ENCODE measurements at places on chromosomes 6 and 20.

DNA sequence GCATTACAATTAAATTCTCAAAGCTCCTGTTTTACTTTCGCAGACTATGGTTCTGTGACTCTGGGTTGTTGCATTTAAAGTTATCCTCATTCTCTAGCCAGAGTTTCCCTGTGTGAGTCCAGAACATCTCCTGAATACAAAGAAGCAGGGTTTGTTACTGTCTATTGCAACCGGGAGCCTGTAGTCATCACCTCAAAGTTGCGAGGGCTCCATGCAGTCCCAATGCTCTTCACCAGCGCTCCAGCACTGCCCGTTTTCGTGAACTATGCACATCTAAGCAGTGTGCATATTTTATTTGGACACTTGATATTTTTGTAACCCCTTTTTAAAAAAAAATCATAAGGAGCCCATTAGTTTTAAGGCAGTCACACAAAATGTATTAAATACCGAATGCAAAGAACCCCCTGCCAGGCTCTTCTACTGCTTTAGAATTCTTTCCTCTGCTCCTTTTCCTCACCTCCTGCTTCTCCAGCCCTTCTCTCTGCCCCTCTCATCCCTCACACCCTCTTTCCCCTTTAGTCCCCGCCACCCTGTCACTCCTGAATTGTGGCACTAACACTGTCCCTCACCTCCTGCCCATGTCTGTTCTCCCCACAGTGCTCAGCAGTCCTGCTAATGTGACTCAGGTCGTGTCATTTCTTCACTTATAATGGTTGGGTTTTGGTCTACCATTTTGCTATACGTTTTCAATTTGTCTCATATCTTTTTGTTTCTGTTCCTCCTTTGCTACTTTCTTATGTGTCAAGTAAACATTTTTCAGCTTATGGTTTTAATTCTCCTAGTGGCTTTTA, 1.1 kb upstream of the HLA-C start:
- DNase-seq: no peak

DNA sequence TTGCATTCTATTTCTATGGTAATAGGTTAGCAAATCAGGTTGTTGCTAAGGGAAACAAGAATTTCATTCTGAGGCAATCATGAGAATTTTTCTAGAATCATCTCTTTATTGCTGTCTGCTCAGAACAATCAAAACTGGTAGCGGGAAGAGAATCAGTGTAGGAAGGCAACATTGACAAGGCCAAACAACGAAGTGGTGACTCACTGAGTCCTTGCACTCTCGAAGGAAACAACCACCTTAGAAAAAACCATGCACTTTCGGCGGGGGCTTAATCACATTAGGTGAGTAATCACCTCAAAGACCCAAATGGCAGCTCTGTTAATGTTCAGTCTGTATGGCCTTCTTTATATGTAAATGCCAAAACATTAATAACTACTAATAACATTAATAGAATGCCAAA, 78.8 kb upstream of the MAP7 start:
- DNase-seq: no peak

GRCh38 chr6:112116221-112116620, 28.8 kb downstream of the FAM229B start:
- DNase-seq: no peak

DNA sequence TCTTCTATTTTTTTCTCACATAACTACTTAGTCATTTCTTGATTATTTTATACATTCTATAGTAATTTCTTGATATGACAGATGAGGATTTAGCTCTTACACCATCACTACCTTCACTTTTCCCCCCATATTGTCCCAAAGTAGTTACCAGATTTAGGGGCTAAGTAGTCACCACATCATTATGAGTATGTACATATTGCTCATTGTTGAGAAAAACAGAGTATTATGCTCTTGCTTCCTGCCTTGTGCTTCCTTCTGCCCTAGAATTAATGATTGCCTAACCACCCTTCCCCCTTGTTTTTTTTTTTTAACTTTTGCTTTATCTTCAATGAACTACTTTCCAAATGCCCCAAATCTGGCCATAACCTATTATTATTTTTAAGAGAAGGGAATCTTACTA, 6.8 kb upstream of the HLA-B start:
- DNase-seq: no peak

GRCh38 chr6:143329323-143329722, 121.2 kb downstream of the ADAT2 start:
- no peak for DNase-seq

GRCh38 chr20:63234693-63235398, 859 bp upstream of the BIRC7 start:
- no peak for DNase-seq

- peak; percentile 22 for DNase-seq
These were observed 40.3 kb upstream of the AHI1 start for GRCh38 chr6:135537741-135538301.

DNA sequence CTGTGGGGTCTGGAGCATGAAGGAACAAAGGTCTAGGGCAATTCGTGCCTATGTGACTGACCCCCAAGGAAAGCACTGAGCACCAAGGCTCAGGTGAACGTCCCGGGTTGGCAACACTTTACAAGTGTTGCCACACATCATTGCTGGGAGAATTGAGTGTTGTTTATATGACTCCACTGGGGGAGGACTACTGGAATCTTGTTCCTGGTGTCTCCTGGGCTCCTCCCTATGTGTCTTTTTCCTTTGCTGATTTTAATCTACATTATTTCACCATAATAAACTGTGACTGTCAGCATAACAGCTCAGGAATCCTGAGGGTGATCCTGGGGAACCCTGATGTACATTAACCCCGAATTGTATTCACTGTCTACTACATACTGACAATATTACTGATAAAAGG, 207.7 kb upstream of the BMP2 start:
- DNase-seq: no peak

DNA sequence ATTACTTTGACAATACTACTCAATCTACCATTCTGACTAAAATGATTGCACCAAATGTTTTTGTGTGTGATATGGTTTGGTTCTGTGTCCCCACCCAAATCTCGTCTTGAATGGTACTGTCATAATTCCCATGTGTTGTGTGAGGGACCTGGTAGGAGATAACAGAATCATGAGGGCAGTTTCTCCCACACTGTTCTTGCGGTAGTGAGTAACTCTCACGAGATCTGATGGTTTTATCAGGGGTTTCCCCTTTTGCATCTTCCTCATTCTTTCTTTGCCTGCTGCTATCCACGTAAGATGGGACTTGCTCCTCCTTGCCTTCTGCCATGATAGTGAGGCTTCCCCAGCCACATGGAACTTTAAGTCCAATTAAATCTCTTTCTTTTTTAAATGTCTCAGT, 20.8 kb downstream of the SYCP2 start:
- no peak for DNase-seq

DNA sequence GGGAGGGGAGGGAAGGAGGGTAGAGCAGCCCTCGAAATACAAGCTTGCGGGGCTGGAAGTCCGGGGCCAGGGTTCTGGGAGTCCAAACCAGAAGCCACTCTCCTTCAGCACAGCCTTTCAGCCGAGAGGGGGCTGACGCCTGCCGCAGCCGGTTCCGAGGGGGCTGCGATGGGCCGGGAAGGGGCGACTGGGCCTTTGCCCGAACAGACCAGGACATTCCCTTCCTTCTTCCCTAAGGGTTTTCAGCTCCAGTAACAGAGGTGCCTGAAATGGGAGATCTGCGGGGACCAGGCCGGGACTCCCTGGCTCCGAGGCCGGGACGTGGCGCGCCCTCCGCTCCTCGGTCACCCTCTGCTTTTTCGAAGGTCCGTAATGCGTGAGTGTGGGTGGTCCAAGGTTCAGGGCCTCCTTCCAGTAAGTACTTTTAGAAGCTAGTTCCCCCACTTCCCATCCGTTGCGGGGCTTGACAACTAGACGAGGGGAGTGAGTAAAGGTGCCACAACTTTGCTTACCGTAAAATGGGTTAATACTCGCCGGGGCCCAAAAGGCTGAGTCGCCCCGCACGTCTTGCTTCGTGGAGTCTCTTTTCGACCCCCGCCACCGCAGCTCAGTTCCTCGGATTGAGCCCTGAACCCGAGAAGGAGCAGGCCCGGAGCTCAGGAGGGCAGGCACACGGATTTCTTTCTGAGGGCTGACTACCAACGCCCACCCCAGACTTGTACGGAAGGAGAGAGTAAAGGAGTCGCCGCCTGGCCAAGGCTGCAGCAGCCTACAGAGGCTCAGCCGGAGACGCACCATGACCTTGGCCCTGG, 2.9 kb upstream of the OLIG3 start:
- DNase-seq: no peak

- no peak for DNase-seq
These were observed 547.7 kb downstream of the EPM2A start for GRCh38 chr6:145187491-145188206.

DNA sequence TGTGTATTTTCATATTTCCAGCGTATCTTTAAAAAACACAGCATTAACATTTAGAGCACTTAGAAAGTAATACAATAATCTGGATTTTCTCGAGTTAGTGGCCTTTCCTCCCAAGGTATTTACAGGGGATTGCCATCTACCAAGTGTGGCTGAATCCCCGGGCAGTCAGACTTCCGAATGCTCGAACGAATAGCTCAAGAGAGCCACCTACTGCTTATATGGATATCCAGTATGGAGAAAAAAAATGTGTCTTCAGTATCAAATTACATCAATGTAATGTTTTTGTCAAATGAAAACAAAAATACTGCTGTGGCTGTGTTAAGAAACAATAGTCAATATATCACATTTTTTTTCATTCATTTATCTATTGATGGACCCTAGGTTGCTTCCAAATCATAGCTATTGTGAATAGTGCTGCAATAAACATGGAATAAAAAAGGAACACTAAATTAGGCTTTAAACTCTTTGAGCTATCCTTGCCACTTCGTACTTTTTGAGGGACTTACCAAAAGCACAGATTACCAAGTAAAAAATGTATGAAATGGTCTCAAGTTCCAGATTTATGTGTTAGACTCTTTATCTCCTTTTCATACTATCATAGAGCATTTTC, 654.5 kb upstream of the PTCHD4 start:
- peak; percentile 34 for DNase-seq

DNA sequence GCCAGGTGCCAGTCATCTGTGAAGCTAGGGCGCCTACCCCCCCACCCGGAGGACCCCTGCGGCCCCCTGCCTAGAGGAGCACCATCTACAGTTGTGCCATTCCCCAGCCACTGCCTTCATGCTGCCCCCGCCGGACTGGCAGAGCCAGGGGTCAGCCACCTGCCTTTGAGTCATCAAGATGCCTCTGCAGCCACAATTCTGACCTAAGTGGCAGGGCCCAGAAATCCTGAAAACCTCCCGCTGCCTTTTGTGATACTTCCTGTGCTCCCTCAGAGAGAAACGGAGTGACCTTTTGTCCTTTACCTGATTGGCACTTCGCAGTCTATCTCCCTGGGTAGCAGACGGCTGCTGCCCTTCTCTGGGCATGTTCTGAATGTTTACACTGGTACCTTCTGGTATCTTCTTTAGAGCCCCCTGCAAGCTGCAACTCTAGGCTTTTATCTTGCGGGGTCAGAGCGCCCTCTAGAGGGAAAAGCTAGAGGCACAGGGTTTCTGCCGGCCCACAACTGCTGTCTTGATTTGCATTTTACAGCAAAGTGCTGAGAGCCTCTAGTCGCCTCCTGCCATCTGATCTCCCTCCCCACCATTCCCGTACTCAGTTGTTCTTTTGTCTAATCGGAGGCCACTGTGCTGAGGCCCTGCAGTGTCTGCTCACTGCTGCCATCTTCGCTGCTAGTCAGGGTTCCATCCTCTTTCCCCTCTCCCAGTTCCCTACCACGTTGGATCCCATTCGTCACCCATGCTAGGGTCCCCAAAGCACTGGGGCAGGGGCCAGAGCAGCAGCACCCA, 26.9 kb downstream of the SPATA2 start:
- DNase-seq: no peak

GRCh38 chr6:115706324-115706723, 354.4 kb downstream of the FRK start:
- no peak for DNase-seq

DNA sequence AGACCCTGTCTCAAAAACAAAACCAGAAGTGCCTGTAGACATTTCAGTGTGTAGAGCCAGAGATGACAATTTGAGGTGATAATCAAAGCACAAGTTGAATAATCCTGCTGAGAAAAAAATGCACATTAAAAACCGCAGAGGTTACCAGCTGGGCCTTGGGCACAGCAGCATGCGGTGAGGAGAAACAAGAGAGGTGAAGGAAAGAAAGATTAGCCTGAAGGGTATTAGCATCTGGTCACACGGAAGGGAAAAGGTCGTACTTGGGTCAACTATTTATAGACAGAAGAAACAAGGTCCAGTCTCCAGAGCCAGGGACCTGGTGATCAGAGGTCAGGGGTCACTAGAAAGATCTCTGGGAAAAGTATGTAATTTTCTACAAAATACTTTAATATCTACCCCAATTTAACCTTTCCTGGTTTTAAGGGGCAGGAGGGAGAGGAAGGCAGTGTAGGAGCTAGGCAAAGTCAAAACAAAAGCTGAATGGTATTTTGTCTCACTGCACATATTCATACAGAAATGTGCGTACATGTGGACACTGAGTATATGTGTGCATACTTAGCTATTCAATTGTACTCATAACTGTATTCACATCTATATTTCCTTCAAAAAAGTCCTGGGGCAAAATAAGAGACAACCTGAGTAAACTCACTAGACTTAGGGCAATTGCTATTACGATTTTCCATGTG, 10.1 kb downstream of the MAP7 start:
- DNase-seq: no peak

GRCh38 chr20:62458275-62459251, 17.2 kb downstream of the GATA5 start:
- no peak for DNase-seq

DNA sequence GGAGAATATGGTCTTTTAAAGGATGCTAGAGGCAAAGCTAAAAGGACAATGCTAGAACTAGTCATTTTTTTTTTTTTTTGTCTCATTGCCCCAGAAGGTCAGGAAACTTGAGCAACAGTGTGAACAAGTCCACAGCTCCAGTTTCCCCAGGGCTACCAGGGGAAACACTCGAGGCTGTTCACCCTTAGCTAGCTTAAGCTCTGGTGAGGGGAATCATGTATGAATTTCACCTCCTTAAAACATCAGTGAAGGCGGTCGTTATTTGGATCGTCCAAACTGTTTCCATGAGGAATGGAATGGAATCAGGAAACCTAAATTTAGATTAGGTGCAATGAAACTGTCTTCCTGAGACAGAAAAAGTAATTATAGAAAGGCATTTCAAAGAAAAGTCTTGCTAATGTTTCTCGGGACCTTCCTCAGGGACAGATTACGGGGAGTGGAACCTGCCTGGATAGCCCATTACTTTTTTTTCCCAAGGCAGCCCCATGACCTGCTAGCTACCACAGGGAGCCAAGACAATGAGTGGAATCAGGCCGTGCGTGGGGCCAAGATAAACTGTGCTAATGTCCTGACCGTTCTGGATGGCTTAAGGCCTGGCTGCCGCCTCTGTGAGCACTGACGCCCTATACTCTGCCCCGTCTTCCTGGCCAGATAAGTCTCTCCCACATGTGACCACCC, 164.8 kb upstream of the SGK1 start:
- DNase-seq: no peak

GRCh38 chr6:684831-685636, 7.9 kb downstream of the EXOC2 start:
- no peak for DNase-seq

GRCh38 chr20:50516180-50516934, 6.2 kb downstream of the PTPN1 start:
- no peak for DNase-seq

DNA sequence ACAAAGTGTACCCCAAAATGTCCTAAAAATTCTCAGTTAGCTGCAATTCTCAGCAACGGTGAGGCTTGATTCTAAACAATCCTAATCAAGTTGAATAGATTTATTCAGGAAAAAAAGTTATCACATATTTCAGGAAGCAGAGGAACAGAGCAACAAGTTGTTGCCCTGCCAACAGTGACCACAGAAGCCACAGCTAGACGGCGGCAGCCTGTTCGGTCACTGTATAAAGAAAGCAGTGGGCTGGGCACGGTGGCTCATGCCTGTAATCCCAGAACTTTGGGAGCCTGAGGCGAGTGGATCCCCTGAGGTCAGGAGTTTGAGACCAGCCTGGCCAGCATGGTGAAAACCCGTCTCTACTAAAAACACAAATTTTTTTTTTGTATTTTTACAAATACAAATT, 171.2 kb upstream of the BMP5 start:
- DNase-seq: peak; percentile 80

Data from glomerular endothelial cell (primary cell).